ENCODE measurements at places on chromosomes 1 and 21.

DNA sequence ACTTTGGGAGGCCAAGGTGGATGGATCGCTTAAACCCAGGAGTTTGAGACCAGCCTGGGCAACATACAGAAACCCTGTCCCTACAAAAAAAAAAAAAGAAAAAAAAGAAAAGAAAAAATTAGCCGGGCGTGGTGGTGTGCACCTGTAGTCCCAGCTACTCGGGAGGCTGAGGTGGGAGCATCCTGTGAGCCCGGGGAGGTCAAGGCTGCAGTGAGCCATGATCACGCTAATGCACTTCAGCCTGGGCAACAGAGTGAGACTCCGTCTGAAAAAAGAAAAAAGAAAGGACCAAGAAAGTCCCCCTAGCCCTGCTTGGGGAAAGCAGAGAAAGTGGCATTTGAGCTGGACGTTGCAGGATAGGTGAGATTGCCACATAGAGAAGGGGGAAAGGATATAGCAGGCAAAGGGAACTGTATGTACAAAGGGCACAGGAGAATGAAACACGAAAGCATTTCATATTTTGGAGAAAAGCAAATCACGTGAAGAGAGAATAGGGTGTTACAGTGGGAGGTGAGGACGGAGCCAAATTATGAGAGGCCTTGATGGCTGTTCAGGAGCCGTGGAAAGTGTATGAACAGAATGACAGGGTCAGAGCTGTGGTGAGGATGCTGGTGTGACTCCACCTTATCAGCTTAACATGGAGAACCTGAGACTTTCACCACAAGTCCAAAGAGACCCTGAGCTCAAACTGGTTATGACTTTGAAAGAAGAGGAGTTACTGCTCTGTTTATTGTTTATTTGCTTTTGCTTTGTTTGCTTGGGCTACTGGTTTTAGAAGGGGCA lies 19.5 kb upstream of the LRIG2 start:
- no peak for DNase-seq

GRCh38 chr1:198846556-198846955 lies 207.7 kb downstream of the PTPRC start:
- no peak for DNase-seq

DNA sequence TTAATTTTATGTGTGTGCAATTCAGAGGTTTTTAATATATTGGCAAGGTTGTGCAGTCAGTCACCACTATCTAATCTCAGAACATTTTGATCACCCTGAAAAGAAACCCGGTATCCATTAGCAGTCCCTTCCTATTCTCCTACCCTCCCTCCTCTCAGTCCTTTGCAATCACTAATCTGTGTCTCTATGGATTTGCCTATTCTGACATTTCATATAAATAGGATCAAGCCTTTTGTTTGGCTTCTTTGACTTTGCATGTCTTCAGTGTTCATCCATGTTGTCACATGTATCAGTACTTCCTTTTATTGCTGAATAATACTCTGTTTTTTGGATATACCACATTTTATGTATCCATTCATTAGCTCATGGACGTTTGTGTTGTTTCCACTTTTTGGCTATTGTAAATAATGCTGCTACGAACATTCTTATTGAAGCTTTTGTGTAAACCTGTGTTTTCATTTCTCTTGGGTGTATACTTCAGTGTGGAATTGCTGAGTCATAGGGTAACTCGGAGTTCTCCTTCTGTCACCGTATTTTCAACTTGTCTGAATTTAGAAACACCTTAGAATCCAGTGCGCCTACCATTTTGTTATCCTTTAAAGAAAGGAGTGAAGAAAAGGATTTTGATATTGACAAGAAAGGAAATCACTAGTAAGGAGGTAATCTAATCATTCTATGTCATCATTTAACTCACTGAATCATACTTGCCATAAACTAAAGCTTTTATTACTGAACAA lies 3.4 kb downstream of the CEP85 start:
- DNase-seq: no peak

GRCh38 chr1:186715887-186716809 lies 35.9 kb upstream of the PTGS2 start:
- DNase-seq: no peak

- DNase-seq: no peak
Observed at GRCh38 chr1:102783487-102783886, 324.8 kb downstream of the COL11A1 start.

DNA sequence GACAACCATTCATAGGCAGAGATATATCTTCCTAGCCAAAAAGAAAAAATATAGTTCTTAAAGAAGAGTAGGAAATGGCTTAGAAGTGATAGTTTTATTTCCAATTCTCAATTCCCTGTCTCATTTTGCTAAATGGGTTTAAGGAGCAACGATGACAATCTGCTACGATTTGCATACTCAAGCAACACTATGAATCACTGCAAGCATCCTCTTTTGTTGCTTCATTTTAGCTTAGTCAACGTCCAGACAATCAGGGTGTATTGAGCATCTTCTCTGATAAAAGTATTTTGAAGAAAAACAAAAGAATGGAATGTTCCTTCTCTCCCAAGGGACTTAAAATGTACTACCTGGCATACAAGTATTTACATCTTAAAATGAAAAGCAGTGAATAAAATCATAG lies 80.6 kb downstream of the RGS7 start:
- no peak for DNase-seq

DNA sequence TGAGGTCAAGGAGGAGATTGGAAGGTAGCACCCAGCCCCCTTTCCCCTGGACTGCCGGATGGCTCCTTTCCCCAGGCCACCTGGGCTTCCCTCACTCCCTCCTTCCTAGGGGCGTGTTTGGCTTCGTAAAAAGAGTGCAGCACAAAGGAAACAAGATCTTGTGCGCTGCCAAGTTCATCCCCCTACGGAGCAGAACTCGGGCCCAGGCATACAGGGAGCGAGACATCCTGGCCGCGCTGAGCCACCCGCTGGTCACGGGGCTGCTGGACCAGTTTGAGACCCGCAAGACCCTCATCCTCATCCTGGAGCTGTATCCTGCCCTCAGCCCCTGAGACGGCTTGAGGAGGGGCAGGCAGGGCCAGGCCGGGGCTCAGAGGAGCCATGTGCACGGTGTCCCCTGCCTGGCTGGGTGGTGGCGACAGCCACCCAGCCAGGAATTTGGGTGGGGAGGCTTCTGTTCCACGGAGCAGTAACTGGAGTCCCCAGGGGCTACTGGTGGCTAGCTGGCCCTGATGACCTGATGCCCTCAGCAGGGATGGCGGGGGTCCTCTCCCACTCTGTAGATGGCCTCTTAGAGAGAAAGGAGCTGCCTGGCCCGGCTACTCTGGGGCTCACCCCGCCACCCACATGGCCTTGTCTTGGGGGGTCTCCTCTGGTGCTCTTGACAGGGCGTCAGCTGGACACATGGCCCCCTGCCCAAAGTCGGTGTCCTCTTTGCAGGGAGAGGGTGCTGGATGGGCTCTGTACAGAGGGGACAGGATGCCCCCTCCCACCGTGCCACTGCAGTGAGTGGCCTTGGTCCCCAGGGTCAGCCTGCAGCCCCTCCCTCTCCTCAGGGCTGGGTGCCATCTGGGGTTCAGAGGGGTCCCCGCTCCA lies 39.5 kb downstream of the TRIM11 start:
- no peak for DNase-seq

- no peak for DNase-seq
Observed at GRCh38 chr1:211910913-211911485, 80.4 kb upstream of the LPGAT1 start.

Measured in NCI-H187 treated with DMSO at 0.1 percent for 48 hours (cell line).